ENCODE measurements at places on chromosomes 7 and 10.
A peak's percentile ranks its signal among the peaks of the same experiment; 100 is the strongest.

- DNase-seq: no peak
Observed at GRCh38 chr7:12783421-12784095, 96.1 kb downstream of the ARL4A start.

- DNase-seq: no peak
Observed at GRCh38 chr7:27351137-27351536, 108.5 kb downstream of the EVX1 start.

DNA sequence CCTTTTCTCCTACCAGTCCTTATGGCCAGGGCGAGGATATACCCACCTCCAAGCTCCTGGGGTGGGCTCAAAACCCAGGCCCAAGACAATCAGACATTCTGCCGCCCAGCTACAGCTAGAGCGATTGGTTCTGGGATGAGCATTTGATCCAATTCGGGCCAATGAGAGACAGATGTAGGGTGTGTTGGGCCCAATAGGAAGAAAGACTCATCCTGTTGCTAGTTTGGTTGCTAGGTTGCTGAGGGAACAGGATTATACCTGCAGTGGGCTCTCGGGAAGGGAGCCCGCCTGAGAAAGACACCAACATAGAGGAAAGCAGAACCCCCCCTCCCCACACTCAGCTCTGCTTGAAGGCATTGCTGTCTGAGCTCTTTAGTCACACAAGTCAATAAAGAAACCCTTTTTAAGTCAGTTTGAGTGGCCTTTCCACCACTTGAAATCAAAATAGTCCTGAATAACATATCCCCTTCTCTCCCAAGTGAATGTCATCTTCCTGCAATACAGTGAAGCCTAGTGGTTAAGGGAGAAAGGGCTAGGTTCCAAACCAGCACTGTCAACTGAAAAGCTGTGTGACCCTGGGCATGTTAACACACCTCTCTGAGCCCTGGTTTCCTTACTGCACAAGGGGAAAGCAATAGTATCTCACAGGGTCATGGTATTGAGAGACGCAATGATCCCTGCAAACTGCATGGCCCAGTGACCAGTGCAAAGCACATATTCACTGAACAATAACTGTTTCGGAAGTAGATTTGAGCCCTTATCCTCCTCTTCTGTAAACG lies 21.8 kb downstream of the ITPRIP start:
- DNase-seq: peak; percentile 11

- DNase-seq: no peak
Observed at GRCh38 chr7:632831-633210, 93.7 kb upstream of the DNAAF5 start.

- DNase-seq: no peak
Observed at GRCh38 chr7:85972504-85973141, 671.1 kb upstream of the GRM3 start.

DNA sequence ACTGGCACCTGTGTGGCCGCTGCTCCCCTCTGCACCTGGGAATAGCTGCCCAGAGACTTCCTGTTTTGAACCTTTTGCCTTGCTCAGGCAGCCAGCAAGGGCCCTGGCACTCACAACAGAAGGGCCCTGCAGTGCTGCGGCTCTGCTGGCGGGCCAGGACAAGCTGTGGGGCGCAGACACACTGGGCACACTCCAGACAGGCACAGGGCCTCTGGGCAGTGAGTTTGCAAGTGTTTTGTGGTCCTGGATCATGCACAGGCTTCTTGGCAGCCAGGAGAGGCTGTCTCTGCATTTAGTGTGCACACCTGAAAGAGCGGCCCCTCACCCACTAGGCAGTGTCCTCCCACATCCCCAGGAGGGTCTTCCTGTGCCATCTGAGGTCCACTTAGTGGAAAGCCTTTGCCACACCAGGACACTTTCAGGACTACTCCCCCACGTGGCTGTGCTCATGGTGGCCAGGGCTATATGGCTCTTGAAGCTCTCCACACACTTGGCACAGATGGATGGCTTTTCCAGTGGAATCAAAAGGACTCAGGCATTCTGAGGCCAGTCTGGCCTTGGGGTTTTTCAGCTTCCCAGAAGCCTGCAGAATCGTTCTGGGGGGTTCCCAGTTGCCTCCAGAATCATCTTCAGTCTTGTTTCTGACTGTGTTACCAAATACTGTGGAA lies 5.0 kb upstream of the ATP6V0E2 start:
- DNase-seq: no peak

GRCh38 chr7:17293481-17293880 lies 5.0 kb upstream of the AHR start:
- DNase-seq: no peak

- DNase-seq: no peak
Observed at GRCh38 chr7:115195208-115195607, 273.3 kb downstream of the MDFIC start.

- no peak for DNase-seq
Observed at GRCh38 chr7:79702116-79702515, 248.6 kb upstream of the MAGI2 start.

All from right hindlimb (tissue), 1 donor.